ENCODE measurements at places on chromosomes 5 and 9.

GRCh38 chr5:119323601-119324000 lies 32.2 kb upstream of the TNFAIP8 start:
- DNase-seq: no peak

DNA sequence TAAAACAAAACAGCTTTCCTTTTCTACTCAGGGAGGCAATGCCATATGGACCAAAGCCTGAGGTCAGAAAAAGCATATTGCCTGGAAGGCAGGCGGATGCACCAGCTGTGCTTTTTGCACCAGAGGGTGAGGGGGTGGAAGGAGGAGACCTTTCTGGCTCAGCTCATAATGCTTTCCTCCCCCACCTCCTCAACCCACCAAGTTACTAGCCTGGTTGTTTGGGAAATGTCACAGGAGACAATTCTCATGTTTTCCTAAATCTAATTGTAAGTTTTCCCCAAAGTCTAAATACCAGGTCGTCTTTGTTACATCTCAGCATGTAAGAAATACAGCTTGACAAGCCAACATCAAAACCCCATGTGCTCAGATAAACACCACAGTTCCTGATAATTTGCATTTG lies 72.6 kb upstream of the DMRTA1 start:
- DNase-seq: no peak

- no peak for DNase-seq
Measured at GRCh38 chr5:179585941-179586401, 35.6 kb downstream of the RUFY1 start.

GRCh38 chr5:119379942-119380547 lies 24.2 kb downstream of the TNFAIP8 start:
- no peak for DNase-seq

GRCh38 chr5:14108170-14108996 lies 34.8 kb upstream of the TRIO start:
- DNase-seq: no peak

DNA sequence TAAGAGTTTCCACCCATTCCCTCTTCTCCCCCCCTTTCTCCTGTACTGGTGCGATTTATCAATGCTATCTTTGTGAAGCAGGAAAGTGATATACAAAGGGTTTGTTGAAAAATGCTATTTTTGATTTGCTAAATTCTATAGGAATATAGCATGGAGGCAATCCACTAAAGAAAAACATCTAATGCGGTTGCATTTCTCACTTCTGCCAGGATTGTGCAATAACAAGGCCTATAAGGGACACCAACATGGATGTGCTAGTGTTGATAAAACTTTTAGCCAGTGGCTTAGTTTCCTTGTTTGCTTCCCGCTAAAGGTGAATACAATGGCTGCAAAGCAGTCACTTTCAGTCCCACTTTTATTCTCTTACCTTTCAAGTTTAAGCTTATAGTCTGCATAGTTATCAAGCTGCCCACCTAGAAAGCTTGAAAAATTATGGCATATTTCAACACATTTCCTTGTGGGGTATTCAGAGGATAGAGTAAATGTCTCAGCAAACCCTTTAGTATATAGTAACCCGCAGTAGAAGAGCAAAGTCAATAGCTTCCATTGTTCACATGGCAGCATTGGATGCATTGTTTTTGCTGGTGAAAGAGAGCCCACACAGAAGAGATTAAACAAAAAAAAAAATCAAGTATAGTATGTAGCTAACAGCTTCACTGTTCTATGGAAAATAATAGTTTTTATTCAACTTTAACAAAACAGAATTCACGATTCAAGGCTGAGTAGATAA lies 674.6 kb upstream of the SEMA6A start:
- no peak for DNase-seq

- no peak for DNase-seq
Measured at GRCh38 chr5:158812408-158812807, 287.3 kb downstream of the EBF1 start.

GRCh38 chr9:4128876-4129275 lies 171.0 kb downstream of the GLIS3 start:
- no peak for DNase-seq

DNA sequence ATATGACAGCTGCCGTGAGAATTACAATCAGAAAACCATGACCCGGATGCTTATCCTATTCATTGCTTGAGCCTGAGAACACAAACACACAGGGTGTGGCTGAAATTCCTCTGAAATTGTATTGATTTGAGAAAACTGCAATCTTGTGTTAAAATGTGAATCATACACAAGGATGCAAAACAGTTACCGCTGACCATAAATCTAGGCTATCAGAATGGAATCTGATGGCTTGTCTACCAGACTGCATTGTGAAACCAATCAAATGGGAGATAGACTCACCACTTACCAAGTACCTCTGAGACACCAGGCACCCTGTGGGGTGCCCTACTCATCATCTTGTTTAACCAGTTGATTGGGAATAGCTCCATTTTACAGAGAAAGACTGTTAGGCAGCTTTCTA lies 188.7 kb upstream of the MSX2 start:
- no peak for DNase-seq

- DNase-seq: no peak
Measured at GRCh38 chr9:134374301-134375010, 48.2 kb downstream of the RXRA start.

DNA sequence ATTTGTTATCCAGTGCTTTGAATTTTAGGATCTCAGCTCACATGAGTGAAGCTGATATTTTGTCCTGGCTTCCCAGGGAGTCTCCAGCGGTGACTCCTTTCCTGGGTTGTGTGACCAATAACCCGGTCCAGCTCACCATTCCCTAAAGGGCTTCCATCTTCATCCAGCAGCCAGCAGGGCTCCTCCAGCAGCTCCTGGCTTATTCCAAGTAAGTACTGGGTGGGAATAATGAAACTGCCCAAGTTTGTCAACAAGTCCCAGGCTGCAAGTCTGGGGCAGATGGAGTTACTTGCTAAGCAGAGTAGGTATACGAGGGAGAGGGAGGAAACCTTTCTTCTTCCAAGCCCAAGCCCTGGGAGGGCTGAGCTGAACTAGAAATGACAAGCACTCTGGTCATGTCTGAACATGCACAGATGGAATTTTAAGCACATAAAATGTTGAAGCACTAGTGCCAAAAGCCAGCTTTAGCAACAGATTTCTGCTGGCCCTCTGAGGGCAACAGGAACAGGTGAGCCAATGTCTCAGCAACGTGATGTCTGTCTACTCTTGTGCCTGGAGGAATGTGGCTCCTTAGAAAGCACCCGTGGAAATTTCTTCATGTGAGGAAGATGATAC lies 153.7 kb upstream of the DAPK1 start:
- DNase-seq: no peak

GRCh38 chr9:134083451-134083850 lies 15.6 kb upstream of the BRD3 start:
- no peak for DNase-seq

DNA sequence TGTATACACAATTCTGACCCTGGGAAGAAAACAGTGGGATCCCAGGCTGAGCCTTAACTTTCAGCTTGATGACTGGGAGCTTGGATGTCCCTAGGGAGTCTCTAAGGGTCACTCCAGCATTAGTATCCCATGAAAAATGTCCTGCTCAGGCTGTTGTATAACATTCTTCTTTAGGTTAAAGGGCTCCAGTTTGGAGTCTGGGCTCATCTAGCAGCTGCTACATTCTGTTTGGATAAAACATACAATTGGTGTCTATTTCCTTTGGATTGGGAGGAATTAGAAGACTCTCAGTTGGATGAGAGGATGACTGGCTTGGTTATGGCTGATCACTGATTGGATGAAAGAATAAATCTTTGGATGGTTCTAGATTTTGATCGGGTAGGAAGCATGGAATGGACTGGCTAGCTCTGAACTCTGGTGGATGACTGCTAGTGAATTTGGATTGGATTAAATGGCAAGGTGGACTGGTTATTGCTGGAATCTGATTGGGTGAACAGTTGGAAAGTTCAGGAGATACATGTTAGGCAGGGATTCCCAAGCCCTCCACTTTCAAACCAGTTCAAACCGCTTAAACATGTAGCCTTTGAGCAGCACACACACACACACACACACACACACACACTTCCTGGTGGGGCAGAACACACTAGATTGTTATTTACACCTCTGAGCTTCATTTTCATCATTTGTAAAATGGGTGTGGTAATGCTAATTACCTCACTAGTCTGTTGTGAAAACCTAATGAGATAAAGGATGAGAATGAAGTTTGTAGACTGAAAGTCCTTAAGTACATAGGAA lies 7.1 kb upstream of the MYOZ3 start:
- DNase-seq: no peak

DNA sequence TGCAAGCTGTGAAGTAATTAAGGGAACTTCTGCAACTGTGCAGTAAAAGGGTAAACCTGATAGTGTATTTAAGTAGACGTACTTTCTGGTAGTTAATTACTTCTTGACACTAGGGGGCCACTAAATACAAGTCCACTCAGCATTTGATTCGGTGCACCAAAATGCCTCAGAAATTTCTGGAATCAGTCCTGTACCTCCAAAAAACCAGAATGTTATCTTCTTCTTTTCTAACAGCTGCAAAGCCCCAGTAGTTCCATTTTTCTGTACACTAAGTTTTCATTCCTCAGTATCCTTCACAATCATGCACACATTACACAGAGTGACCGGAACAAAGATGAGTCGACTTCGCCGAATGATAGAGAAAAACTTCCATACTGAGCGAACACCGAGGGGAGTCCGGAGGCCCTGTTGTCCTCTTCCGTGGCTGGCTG lies 484 bp downstream of the GFM2 start:
- DNase-seq: no peak

DNA sequence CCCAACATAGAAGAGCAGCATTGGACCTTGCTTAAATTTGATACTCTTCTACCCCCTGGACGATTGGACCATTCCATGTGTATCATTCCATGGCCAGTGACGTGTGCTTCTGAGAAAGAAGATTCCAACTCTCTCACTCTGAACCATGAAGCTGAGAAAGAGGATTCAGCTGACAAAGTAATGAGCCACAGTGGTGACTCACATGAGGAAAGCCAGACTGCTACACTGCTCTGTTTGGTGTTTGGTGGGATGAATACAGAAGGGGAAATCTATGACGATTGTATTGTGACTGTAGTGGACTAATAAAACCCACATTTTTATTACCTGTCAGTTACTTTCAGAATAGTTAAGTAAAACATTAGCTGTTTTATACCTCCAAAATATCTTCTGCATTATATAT lies 7.5 kb downstream of the HSPA5 start:
- no peak for DNase-seq

- DNase-seq: no peak
Measured at GRCh38 chr9:74960561-74960960, 7.8 kb upstream of the C9orf40 start.

DNA sequence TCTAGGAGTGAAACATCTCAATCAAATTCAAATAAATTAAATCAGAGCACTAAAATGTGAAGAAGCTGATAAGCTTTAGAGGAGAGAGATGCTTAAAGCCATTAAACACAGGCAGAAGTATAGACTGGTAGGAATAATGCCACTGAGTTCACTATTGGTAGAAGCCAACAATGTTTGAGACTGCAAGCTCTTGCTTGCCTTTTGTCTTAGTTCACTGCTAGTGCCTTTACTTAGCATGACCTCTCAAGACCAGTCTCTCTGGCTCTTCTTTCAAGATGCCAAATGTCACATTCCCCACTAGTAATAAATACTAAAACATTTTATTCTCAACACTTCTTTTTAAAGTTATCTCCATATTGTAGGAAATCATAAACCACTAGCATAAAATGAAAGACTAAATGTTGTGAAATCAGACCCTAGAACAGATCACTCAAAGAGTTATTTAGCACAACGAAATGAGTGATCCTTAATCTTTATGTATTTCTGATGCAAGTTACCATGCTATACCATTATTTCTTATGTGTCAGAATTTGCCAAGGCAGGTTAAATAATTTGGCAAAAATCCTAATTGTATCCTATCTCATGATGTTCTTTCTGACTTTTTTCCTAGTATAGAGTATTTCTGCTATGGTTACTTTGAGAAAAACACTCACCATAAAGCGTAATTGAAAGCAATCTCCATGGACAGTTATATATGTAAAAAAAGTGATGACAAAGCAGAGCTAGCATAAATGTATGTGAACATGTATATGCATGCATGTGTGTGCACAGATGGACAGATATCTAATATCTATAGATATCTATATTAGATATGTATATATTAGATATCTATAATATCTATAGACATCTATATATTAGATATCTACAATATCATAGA lies 57.5 kb downstream of the PJA2 start:
- no peak for DNase-seq

DNA sequence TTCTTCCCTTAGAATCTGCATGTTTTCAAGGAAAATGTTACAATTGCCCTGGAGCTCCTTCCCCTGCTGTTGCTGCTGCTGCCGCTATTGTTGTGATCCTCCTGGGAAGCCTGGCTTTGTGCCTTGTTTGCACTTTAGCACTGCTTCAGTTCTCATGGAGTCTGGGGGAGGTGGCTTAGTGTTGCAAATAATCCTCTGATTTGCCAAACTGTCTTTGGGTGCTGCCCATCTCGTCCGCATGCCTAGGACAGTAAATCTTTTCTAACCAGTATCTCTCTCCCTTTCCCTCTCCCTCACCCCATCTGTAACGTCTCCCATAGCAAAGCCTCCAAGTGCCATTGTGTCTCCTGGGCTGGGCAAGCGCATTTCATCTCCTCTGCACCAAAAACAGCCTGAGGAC lies 30.3 kb downstream of the FAM240B start:
- DNase-seq: no peak

GRCh38 chr5:142888469-142889085 lies 118.4 kb downstream of the ARHGAP26 start:
- no peak for DNase-seq

DNA sequence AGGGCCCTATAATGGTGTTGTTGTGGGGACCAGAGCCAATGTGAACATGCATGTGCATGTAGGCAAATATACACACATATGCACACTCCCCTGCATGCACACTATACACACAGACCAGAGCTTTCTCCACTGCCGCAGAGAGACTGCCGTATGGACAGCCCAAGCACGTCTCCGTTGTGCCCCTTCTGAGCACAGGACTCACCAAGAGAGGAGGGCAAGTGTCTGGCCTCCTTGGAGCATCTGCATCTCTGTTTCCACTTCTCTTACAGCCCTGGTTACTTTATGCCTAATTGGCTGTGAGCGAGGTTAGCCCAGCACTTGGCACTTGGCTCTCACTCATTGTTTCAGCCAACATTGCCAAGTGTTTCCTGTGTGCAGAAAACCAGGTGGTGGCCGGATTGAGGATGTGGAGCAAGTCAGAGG lies 30.4 kb downstream of the CSF2 start:
- DNase-seq: no peak

- no peak for DNase-seq
Measured at GRCh38 chr9:98590101-98590500, 118.6 kb downstream of the GABBR2 start.

GRCh38 chr5:140169410-140169809 lies 5.6 kb upstream of the CYSTM1 start:
- DNase-seq: no peak

GRCh38 chr9:130728721-130729120 lies 35.1 kb downstream of the EXOSC2 start:
- DNase-seq: no peak
